ENCODE measurements at places on chromosomes 2 and 18.

GRCh38 chr2:10319892-10320574 lies 17.3 kb downstream of the HPCAL1 start:
- DNase-seq: no peak

GRCh38 chr2:28547906-28548600 lies 52.2 kb downstream of the PLB1 start:
- DNase-seq: no peak

DNA sequence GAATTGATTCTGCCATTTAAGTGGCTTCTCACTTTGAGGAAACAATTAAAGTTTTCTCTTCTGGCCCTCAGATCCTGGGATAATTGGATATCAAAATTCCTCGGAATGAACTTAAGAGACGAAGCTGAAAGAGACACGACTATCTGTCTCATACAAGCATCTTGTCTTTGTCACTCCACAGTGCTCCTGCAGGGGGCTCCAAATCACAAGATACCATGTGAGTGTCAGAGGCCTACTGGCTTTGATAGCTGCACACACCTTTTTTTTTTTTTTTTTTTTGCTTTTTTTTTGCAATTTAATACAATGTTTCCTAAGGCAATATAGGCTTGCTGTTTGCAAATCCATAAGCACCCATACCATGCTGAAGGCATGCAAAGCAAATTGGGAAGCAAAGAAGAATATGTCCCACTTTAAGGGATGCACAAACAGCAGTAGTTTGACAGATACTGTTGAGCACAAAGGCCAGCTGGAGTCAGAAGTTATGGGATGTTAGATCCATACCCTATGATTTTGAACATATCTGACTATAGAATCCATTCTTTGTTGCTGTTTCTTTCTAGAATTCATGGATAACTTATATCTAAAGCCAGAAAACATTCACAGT lies 109.0 kb upstream of the CBLN2 start:
- peak; percentile 41 for DNase-seq

DNA sequence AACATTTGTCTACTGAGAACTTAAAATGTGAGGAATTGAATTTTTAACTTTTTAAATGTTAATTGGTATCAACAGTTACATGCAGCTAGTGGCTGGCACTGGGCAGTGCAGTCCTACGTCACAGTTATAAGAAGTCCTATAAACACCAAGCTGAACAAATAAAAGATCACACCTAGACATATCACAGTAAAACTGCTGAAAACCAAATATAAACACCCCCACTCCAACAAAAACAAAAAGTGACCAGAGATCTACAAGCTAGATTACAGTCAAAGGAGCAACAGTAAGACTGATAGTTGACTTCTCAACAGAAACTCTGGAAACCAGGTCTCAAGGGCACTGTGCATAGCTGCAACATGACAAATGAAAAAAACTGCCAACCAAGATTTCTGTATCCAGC lies 19.4 kb downstream of the TLK1 start:
- DNase-seq: no peak

GRCh38 chr18:36811955-36812354 lies 16.8 kb downstream of the TPGS2 start:
- DNase-seq: no peak

GRCh38 chr2:29920130-29920577 lies 1.2 kb downstream of the ALK start:
- DNase-seq: peak; percentile 3

DNA sequence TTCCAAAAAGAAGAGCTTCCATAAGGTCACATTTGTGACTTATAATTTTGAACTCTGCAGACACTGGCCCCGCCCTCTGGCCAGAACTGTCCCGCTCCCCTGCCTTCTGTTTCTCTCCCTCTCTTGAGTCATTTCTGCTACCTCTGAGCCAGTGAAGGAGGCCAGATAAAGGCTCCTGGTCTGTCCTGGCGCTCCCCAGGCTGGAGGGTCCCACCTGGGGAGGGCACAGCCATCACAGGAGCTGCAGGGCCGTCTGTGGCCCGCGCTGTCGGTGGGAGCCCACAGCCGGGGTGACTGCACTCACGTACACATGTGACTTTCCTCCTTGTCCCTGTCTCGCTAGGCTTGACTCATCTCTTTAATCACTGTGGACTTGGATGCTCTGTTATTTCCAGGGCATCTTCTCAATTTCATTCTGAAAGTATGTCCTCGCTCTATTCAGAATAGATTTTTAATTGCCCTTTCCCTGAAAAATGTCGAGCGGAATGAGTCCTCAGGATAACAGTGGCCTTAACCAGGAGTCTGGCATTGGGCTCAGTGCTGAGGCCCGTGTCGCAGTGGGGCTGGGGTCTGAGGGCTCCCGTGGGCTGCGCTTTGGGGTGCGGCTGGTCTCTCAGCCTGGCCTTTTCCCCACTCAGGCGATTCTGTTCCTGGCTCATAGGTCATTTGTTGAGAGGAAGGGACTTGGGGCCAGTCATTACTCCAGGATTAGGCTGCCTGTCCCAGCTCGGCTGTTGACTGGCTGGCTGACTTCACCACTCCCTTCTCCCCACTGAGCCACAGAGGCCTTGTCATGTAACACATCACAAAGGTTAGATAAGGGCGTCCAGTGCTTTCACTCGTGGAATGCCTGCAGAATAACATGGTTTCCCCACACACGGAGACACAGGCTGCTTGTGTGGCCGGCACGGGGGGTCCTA lies 34.5 kb downstream of the KLHL29 start:
- no peak for DNase-seq

- peak; percentile 57 for DNase-seq
These were observed 19.1 kb upstream of the GPR55 start for GRCh38 chr2:230944123-230944653.

DNA sequence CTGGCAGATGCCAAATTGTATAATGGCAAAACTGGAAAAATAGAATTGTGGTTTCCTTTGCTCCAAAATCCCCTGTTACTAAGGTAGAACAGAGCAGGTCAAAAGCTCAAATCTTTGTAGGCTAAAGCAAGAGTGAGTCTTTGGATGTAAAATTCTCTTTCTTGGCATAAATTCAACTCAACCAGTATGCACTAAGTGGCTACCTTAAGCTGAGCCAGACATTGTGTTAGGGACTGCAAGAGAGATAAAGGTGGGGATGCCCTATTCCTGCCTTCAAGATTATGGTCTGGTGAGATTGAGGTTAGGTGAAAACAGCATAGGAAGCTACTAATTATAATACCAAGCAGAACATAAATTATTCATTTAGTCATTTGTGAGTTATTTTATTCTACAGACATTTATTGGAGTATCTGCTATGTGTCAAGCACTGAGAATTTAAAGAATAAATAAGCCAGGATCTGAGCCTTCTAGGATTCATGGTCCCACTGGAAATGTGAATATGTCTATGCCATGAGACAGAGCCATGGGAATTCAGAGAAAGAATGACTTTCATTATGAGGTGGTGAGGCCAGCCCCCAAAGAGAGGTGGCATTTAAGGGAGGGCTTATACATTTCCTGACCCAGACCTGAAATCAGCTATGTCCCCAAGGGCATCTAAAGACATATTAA lies 198.0 kb upstream of the NCKAP5 start:
- no peak for DNase-seq

- no peak for DNase-seq
These were observed 11.1 kb downstream of the KLF11 start for GRCh38 chr2:10054424-10054823.

GRCh38 chr2:69385443-69386151 lies 1.4 kb downstream of the GFPT1 start:
- no peak for DNase-seq

DNA sequence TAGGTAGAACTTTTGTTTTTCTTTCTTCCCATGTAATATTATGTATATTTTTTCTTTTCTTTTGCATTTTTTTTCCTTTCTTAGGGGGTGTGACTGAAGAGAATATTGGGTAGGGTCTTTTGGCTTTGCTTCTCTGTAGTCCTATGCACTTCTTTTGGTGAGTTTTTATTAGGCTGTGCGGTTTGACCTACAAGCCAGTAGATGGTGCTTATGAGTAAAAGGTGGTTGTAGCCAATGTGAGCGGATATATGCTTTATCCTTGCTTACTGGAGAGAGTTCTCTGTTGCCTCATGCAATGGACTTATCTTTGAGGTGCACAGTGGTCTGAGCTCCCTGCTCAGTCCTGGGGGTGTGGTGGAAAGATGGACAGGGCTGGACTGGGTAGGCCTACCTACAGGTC lies 52.7 kb downstream of the DSEL start:
- no peak for DNase-seq

GRCh38 chr18:23243816-23244215 lies 108.5 kb downstream of the CABLES1 start:
- DNase-seq: no peak

DNA sequence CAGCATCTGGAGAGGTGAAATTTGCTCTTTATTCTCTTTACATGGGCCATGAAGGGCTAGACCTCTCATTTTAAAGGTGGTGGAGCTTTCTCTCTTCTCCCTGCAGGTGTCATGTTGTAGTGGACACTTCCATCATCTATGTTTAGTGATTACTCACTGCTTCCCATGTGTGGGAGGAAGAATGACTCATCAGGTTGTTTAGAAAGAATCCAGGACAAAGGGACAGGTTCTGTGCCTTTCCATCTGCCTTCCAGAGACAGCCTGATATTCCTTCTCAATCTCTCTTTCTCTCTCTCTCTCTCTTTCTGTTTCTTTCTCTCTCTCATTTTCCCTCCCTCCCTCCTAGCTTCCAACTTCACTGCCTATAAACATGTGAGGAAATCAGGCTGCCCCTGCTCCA lies 38.7 kb downstream of the SCG2 start:
- DNase-seq: peak; percentile 21
